ENCODE measurements at places on chromosomes 4 and X. TPM values are rescaled to one million over a fixed set of nuclear protein-coding genes. Genes with fewer than 3 reads are reported as not detected.

The NDST3 gene
- total RNA-seq, result not detected

The MRFAP1L1 gene
- total RNA-seq, result 70.0 TPM

The MAP7D2 gene
- total RNA-seq, result under 0.01 TPM

The SYN1 gene
- total RNA-seq, result 0.33 TPM

The SULT1B1 gene
- total RNA-seq, result under 0.01 TPM
